Frontal cortex (tissue), 4 donors: ENCODE measurements at places on chromosomes 13 and 19. TPM values are rescaled to one million over a fixed set of nuclear protein-coding genes. Genes with fewer than 3 reads are reported as not detected.

DNA sequence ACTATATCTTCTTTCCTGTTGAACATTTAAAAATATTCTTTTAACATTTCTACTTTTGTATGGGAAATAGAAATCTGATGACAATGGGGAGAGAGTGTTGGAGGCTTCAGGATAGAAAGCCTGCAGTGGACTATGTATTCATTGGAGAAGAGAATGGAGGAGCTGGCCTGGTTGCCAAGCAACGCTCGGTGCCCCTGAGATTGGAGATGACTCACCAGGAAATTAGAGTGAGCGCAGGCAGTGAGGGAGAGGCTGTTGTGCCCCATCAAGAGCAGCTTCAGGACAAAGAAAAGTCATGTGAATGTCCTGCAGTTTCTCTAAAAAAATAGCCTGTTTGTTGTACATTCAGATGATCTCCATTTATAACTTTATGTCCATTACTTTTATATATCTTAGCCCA is 48.7 kb upstream of the ZNF835 start:
- no peak for DNase-seq

- DNase-seq: no peak
These were observed 8.2 kb upstream of the PCDH9 start for GRCh38 chr13:67238277-67238859.

DNA sequence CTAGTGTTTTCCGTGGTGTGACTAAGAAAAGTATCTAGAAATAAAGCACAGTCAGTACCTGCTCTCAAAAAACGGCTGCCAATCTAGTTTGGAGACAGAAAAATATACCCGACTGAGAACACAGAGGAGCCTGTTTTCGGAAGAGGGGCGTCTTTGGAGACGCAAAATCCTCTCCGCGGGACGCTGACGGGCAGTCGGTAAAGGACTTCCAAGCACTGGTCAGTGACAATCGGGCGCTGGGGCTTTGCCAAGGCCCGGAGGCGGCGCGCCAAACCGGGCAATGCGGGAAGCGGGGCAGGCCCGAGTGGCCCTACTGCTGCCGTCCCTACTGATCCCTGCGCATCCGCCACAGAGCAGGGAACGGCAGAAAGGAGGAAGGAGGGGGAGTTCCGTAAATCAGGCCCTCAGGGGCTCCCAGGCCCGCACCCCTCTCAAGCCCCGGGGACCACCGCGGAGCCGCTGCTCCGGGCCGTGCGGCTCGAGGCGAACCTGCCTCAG is 588 bp upstream of the DPY19L3 start:
- peak; percentile 58 for DNase-seq

DNA sequence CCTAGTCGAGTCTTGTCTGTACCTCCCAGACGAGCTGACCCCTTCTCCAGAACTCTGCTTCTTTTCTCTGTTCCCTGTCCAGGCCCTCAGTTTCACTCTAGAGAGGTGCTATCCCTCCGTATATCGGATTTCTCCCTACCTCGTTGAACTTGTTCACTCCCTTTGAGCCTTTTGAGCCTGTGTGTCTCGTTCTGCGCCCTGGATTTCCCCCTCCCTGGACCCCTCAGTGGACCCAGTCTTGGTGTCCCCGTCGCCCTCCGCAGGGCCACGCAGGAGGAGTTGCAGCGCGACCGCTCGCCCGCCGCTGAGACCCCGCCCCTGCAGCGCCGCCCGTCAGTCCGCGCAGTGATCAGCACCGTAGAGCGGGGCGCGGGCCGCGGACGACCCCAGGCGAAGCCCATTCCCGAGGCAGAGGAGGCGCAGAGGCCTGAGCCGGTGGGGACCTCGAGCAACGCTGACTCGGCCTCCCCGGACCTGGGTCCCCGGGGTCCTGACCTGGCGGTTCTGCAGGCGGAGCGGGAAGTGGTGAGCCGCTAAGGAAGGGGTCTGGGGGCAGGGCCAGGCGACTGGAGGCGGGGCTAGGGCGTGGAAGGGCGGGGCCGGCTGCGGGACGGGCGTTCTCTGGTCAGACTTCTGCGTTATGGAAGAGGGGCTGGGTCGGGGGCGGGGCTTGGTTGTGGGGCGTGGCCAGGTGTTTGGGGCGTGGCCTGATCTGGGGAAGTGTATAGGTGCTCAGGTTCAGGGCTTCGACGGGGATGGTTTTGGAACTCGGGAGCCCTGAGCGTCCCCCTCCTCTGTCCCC is 5.5 kb downstream of the EPS8L1 start:
- DNase-seq: peak; percentile 46

- DNase-seq: peak; percentile 99
These were observed at the start of gene RAB8A for GRCh38 chr19:16111160-16111908. Gene RAB8A, plus strand, starts transcription at chr19:16111889. Its CDS starts 13 bp downstream, at chr19:16111902.

GRCh38 chr13:49097374-49097773 is 121.7 kb downstream of the FNDC3A start:
- DNase-seq: no peak

DNA sequence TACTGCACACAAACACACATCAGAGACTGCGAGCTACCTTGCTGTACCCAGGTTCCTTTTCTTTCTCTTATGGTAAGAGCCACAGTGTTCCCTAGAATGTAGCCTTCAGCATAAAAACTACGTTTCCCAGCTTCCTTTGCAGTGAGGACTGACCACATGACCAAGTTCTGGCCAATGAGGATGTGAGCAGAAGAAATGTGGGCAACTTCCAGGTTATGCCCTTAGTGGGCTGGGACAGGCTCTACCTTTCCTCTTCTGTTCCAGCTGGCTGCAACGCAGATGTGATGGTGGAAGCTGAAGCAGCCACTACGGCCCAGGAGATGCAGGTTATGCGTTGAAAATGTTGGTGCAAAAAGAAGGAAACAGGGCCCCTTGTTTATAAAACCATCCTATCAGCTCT is 27.5 kb downstream of the VRK3 start:
- no peak for DNase-seq

GRCh38 chr13:111342721-111343120 is 22.3 kb downstream of the TEX29 start:
- no peak for DNase-seq

- no peak for DNase-seq
These were observed 317.3 kb downstream of the ZNF536 start for GRCh38 chr19:30689474-30689873.

DNA sequence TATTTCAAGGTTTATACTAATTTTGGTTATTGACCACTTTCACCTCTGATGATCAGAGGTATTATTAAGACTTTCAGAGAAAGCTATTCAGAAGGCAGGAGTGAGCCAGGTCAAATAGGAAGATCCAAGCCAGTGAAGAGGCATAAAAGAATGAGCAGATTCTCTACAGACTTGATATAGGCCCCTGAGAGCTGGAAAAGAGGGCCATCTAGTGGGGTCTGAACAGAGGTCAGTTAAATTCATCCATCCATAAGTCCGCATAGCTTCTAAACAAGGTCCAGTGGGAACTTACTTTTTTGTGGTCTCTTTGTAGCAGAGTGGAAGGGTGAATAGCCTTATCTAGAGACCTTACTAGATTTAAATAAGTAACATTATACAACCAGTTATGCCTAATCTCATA is 126.6 kb upstream of the UFM1 start:
- DNase-seq: no peak

DNA sequence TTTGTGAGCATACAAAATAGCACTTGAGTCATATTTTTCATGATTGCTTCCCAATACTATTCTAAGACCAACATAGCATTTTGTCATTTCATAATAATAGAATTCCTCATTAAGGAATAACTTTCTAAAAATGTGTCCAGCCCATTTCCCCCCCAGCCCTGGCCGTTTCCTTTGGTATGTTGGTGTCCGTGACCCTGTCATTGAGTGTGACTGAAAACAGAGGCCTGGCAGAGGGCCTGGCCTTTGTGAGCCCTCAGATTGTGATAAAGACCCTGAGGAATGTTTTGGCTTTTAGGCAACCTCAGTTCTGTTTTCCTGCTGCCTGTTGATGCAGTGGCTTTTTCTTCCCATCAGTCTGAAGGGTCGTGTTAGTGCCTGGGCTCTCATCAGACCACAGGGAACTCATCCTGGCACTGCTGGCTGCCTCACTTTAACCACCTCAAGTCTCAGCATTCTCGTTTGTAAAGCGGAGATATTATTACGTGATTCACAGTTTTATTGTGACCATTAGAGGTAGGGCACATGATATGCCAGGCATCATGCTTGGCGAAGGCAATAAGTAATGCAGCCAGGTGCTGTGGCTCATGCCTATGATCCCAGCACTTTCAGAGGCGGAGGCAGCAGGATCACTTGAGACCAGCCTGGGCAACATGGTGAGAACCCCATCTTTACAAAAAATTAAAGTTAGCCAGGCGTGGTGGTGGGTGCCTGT is 13.8 kb downstream of the SPINT2 start:
- DNase-seq: no peak

DNA sequence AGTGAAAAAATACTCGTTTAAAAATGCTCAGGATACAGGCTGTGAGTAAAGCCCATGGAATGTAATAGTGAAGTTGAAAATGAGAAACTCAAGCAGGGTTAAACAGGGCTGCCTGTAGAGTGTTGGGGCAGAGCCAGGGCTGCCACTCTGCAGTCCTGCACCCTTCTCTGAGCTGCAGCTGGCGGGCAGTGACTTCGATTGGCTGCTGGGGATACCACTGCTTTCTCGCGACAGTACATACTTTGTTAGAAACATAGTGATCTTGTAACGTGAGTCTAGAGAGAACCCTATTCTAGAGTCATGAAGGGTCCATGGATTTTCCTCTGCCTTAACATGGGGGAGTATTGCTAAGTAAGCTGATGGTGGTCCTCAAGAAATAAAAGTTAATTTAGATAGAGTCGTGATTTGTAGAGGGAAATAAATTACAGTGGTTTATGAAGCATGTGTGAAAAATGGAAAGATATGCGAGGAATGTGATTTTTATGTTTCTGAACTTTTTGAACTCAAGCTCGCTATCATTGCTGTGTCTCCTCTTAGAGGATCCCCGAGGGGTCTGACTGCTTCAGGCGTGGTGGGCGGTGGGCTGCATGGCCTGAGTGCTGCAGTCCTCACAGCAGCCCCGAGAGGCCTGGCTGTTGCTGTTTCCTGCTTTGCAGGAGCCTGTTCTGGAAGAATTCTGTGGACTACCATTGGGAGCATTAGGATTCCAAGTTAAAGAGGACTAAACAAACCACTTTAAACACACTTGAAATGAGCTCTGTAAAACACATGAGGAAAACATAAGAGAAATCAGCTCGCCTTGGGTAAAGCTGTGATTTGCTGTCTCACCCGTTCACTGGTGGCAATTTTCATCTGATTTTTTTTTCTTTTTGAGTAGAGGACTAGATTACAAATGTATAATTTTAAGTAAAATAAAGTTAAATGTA is 95.7 kb downstream of the ARHGEF7 start:
- peak; percentile 55 for DNase-seq

DNA sequence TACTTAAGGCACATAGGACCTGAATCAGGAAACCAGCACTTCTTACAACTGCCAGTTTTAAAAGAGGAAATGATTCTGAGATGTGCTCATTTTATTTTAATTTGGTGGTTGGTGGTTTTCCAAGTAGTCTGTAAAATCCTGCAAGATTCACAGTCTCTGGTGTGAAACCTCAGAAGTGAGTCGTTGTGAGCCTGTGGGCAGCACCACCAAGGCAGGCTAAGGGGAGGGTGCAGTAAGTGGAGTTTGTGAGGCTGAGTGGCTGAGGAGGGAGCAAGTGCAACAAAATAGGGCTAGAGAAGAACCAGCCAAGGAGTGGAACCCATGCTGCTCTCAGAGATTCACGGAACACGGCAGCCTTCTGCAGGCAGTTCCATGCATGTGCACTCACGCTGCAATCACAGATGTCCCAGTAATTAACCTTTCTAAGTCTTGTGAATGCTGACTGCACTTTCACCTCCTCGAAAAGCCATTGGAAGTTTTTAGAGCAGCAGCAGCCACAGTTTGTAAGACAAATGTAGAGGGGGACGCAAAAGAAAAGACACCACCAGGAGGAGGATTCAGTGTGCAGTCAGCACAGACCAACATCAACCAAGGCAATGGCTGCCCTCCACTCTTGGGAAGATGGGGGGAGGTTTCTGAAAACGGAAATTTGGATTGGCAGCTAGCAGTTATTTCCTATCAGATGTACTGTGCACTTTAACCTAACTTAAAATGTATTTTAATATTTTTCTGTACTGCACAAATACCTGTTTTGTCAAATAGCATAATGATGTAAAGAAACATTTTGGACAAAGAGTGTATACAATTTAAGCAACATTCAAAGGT is 44.9 kb downstream of the ESD start:
- DNase-seq: no peak

- DNase-seq: no peak
These were observed 6.0 kb upstream of the NKPD1 start for GRCh38 chr19:45166723-45167252.

- DNase-seq: peak; percentile 14
These were observed 247.7 kb downstream of the SLITRK1 start for GRCh38 chr13:83634601-83635000.

DNA sequence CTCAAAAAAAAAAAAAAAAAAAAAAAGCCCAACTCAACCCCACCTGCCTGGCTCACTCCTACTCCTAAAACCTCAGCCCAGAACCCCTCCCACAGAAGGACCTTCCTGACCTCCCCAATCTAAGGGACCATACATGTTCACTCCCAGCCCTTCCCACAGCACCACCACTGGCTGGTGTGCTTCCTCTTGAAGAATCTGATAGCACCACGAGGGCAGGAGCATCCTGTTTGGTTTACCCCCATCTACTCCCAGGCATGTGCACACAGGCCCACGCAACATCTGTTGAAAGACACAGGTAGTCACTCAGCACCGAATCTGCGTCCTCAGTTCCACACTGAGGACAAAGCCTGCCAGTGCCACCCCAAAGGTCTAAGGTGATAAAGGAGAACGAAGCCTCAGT is 8.2 kb downstream of the LATS2 start:
- no peak for DNase-seq

GRCh38 chr19:17790059-17790780 is 4.7 kb upstream of the B3GNT3 start:
- no peak for DNase-seq

DNA sequence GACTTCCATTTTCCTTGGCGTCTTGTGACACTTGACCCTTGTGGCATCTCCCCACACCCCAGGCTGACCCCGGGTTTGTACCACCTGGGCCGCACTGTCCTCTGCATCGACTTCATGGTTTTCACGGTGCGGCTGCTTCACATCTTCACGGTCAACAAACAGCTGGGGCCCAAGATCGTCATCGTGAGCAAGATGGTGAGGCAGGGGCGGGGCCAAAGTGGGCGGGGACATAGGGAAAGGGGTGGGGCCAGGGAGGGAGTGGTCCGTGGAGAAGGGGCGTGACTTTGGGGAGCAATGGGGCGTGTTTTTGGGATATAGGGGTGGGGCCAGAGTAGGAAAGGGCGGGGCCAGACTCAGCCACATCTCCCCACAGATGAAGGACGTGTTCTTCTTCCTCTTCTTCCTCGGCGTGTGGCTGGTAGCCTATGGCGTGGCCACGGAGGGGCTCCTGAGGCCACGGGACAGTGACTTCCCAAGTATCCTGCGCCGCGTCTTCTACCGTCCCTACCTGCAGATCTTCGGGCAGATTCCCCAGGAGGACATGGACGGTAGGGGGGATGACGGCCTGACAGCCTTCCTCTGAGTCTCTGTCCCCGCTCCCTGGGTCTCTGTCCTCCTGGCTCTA is 42.8 kb downstream of the TRPM4 start:
- DNase-seq: no peak

- DNase-seq: no peak
These were observed 319.7 kb downstream of the KCNRG start for GRCh38 chr13:50334944-50335343.

- DNase-seq: no peak
These were observed 111.1 kb downstream of the STARD13 start for GRCh38 chr13:33174491-33174890.

- no peak for DNase-seq
These were observed 1672.6 kb upstream of the PCDH20 start for GRCh38 chr13:63088226-63088625.

Gene ZNF837
- total RNA-seq: 2.4 TPM

Gene OVOL3
- total RNA-seq: not detected

Gene SMIM17
- total RNA-seq: 26.5 TPM

Gene GPR108
- total RNA-seq: 8.6 TPM

Gene ZNF17
- total RNA-seq: 27.7 TPM

Gene BRSK1
- total RNA-seq: 81.1 TPM

Gene ATP11A
- total RNA-seq: 6.9 TPM

Gene AMER2
- total RNA-seq: 143 TPM

Gene RNF17
- total RNA-seq: 3.3 TPM
